Stimulated activated CD4-positive, alpha-beta T cell treated with anti-CD3 and anti-CD28 coated beads, Interleukin-2, amount 100 ng/mL, for 48 hours (primary cell): ENCODE measurements at places on chromosomes 11 and 22.

DNA sequence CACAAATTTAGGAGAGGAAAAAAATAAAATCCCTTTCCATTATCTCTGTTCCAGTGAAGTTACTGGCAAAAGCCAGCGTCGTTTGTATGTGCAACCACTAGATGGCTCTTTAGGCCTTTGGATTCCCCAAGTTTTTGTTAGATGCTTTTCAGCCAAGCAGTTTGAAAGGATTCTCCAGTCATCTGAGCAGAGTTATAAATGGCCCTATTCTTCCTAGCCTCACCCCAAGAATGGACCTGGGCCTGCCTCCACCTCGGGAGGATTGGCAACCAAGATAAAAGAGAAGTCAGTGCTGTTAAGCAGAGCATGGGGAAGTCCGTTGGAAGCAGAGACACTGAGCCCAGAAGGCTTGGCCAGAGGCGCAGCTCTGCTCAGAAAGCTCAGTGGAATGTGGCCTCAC lies 15.4 kb downstream of the FAM181B start:
- DNase-seq: no peak

DNA sequence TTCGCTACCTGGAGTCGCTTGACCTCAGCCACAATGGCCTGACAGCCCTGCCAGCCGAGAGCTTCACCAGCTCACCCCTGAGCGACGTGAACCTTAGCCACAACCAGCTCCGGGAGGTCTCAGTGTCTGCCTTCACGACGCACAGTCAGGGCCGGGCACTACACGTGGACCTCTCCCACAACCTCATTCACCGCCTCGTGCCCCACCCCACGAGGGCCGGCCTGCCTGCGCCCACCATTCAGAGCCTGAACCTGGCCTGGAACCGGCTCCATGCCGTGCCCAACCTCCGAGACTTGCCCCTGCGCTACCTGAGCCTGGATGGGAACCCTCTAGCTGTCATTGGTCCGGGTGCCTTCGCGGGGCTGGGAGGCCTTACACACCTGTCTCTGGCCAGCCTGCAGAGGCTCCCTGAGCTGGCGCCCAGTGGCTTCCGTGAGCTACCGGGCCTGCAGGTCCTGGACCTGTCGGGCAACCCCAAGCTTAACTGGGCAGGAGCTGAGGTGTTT lies 12.8 kb downstream of the TSKU start:
- DNase-seq: no peak

GRCh38 chr11:46721286-46721685 lies 2.3 kb downstream of the F2 start:
- DNase-seq: no peak

GRCh38 chr11:126060757-126061171 lies 1.9 kb downstream of the CDON start:
- no peak for DNase-seq

DNA sequence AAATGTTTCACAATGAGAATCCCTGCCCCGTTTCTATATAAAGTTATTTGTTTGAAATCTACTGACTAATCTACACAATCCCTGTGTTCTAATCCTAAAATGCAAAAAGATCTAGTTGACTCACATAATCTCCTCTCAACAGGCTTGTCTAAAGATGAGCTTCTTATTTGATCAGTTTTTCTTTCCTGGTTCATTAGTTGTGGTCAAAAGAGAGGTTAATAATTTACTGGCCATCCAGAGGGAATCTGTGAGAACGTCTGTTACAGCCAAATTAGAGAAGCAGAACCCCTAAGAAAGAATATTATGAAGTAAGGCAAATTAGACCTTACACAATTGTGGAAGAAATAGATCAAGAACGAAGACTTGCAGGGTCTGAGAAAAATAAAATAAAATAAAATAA lies 173.7 kb upstream of the ANO3 start:
- no peak for DNase-seq

DNA sequence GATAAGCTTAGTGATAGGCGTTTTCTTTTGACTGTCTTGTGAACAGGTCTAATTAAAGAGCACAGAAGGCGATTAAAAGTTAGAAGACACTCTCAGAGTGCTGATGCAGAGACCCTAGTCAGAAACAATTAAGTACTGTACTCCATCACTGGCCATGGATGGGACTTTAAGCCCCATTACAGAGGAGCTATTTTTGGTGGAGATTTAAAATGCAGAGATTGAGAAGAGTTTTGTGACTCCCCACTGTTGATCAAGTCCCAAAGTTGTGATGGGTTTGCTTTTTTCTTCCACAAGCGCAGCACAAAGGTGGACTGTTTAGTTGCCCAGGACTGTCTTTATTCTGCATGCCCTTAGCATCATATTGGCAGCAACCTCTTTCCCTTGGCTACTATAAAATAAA lies 978 bp downstream of the LUZP2 start:
- DNase-seq: no peak

DNA sequence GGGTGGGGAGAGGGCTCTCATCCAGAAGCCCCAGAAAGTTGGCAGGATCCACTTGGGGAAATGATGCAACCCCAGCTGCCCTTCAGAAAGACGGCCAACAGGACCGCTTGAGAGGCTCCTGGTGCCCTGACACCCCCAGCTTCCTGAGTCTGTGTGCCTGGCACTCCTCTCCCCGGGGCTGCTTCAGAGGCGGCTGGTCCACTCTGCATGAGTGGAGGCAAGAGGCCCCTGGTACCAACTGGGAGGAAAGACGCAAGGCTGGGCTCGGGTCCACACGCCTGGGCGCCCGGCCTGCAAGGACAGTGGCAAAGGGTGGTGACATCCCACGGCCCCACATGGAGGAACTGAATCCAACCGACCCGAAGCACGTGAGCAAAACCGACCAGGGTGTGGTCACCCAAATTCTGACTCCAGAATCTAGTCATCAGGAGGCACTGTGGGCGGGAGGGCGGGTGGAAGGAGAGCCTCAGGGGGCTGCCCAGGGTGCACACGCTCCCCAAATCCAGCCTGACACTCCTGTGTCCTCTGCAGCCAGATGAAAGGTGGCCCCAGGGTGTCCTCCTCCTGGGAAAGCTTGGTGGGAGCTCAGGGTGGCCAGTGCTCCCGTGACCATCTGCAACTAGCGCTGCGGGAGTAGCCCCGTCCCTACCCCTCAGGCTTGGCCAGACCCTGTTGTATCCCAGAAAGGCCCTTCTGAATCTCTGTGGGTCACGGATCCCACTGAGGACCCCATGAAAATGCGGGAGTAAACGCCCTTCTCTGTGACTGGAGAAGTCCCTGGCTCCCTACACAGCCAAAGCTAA lies 3.7 kb downstream of the RNH1 start:
- no peak for DNase-seq

DNA sequence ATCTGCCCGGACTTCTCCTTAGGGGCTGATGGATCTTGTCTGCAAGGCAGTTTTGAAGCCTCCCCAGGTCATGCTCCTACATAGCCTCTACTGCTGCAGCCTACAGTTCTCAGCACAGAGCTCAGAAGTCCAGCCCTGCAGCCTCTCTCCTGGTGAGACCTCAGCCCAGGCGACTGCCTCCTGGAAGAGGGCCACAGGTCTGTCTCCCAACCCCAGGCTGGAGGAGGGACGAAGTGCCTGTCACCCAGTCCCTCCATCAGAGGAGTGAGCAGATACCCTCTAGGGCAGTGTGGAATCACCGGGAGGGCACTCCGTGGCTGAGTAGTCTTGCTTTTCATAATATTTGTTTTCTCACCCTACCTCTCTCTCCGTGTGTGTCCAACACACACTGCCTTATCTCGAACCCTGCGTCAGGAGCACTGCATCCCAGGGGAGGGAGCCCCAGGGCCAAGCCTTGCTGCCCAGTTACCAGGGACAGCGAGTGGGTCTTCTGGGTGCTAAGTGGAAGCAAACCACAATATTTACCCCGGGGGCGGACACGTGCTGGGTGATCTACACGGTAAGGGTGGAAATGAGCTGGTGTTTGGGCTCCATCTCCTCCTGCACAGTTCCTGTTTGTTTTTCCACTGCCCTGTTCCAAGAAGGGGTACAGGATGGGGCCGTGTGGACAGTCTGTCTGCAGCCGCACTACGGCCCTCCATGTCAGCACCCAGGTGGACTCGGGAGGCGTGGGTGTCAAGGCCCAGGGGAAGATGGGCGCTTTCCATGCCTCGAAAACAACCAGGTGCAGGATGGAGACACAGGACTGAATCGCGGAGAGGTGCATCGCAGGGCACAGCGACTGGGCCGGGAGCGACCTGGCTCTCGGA lies 133.7 kb upstream of the HSD17B12 start:
- no peak for DNase-seq

DNA sequence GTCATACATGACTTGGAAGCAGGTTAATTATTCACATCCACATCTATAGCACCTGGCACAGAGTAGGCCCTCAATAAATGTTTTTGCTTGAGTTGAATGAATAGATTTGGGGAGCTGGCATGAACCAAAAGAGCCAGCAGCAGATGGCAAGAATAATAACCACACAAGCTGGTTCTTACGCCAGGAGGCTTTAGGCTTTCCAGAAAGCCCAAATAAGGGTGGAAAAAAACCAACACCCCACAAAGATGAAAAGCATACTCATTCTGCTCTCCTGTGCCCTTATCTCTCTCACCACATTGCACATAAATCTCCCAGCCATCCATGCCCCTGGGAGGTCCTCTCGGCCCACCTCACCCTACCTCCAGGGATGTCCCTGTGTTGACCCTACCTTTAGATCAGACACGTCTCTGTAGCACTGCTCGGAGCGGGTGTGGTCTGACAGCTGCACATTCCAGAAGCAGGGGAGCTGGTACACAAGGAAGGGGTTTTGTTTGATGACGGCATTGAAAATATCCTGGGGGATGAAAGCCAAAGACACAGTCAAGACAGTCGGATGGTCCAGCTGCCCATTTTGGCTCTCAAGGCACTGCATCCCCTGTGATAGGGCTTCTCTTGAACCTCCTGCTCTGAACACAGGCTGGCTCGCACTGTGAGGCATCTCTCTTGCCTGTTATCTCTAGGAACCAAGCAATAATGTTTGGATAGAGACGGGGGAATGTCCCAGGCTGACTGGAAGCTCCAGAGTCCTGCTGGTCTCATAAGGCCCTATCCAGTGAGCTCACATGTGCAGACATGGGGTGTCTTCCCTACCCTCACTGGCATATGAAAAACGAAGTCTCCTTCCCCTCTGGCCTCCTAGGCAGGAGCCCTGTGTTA lies 323.6 kb upstream of the SYN3 start:
- DNase-seq: no peak

DNA sequence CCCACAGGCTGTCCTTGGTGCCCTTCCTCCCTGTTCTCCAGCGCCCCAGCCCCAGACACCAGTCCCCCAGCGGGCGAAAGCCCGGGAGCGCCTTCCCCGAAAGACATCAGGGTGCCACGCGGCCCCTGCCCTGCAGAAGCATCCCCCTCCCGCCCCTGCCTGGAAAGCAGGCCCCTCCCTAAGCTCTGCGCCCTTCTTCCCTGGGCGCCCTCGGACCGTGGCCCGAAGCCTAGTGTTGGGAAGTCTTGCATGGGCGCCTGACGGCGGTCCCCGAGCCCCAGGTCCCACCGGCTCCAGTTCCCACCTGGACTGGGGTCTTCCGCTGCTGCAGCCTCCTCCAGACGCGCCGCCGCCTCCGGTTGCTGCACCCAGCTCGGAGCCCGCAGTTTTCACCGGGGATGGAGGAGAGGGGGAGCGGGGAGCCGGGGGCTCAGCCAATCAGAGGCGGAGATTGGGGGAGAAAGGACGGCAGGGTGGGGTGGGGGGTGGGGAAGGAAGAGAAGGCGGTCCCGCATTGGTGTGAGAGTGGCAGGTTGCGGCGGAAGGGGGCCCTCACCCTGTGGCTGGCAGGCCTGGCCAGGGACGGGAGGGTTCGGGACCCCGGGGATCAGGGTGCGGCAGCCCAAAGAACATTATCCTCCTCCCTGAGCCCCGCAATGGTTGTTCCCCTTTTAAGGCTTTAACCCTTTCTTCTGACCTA lies at the start of gene THY1:
TSS of gene THY1 (minus strand) at position 364 of the 700 bp plus-strand sequence. CDS start 2,267 bp downstream, outside the sequence.
- DNase-seq: no peak

DNA sequence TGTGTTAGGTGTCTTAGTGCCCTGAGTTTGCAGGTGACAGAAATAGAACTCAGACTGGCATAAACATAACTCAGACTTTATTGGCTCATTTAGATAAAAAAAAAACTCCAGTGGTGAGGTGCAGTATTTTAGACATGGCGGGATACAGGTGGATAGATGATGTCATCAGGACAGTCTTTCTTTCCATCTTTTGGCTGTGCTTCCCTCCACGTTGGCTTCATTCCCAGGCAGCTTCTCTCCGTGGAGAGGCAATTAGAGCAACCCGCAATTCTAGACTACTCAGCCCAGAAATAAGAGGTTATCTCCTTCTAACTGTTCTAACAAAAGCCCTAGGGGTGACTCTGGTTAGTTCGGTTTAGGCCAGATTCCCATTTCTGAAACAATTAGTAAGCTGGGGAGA lies 40.5 kb downstream of the NCAM1 start:
- DNase-seq: no peak

GRCh38 chr22:19704355-19705015 lies 9.8 kb upstream of the SEPTIN5 start:
- DNase-seq: no peak

- DNase-seq: no peak
Observed at GRCh38 chr11:74540270-74540669, 46.7 kb upstream of the LIPT2 start.
